A549 treated with CORT108297 at 1 μM for 4 hours (cell line): ENCODE measurements at places on chromosomes 6 and 20. TPM values are rescaled to one million over a fixed set of nuclear protein-coding genes. Genes with fewer than 3 reads are reported as not detected.

The OR5V1 gene
- not detected in 5 replicates for total RNA-seq

The IL20RA gene
- 0.02 TPM in 1 of 5 replicates, not detected in the others for total RNA-seq

The PCNA gene
- 396 to 435 TPM (median 412 TPM) in 5 replicates for total RNA-seq

The POPDC3 gene
- total RNA-seq, result 26.4 to 30.2 TPM (median 28.2 TPM) in 5 replicates

The ATRN gene
- total RNA-seq, result 19.3 to 28.2 TPM (median 25.5 TPM) in 5 replicates

The ARFGAP1 gene
- 55.7 to 101 TPM (median 92.1 TPM) in 5 replicates for total RNA-seq

The VSTM2L gene
- total RNA-seq, result 5.8 to 10.5 TPM (median 8.8 TPM) in 5 replicates

The KCNB1 gene
- 0.16 to 0.42 TPM (median 0.25 TPM) in 5 replicates for total RNA-seq

The TREML2 gene
- not detected in 5 replicates for total RNA-seq

The SPATA2 gene
- total RNA-seq, result 7.0 to 10.1 TPM (median 8.5 TPM) in 5 replicates

The C6orf89 gene
- total RNA-seq, result 14.8 to 18.8 TPM (median 16.5 TPM) in 5 replicates

The TSHZ2 gene
- total RNA-seq, result not detected in 5 replicates

The MYB gene
- total RNA-seq, result 0.49 to 1.1 TPM (median 0.89 TPM) in 5 replicates

The PDE7B gene
- total RNA-seq, result 0.89 to 1.5 TPM (median 1.3 TPM) in 5 replicates

The PGC gene
- 0.09 TPM in 1 of 5 replicates, not detected in the others for total RNA-seq

The SLC17A1 gene
- 0.10 TPM in 1 of 5 replicates, not detected in the others for total RNA-seq

The CST5 gene
- total RNA-seq, result not detected in 5 replicates

The NKAPL gene
- not detected in 5 replicates for total RNA-seq

The PNRC1 gene
- total RNA-seq, result 19.0 to 29.5 TPM (median 27.4 TPM) in 5 replicates

The DPPA5 gene
- total RNA-seq, result not detected in 5 replicates

The CRISP2 gene
- not detected in 5 replicates for total RNA-seq

The LAMA5 gene
- total RNA-seq, result 230 to 491 TPM (median 415 TPM) in 5 replicates

The TMEM30A gene
- total RNA-seq, result 34.2 to 46.9 TPM (median 43.3 TPM) in 5 replicates

The POM121L2 gene
- total RNA-seq, result 0.02 to 0.04 TPM in 2 of 5 replicates, not detected in the others

The PLA2G7 gene
- 0.06 TPM in 1 of 5 replicates, not detected in the others for total RNA-seq

The APCDD1L gene
- 0.03 to 0.08 TPM (median 0.07 TPM) in 5 replicates for total RNA-seq

The LY6G5C gene
- total RNA-seq, result 1.1 to 2.0 TPM (median 1.6 TPM) in 5 replicates

The FOXA2 gene
- 11.8 to 19.7 TPM (median 17.7 TPM) in 5 replicates for total RNA-seq

The AFDN gene
- 15.2 to 22.7 TPM (median 19.7 TPM) in 5 replicates for total RNA-seq

The EYA2 gene
- total RNA-seq, result 2.0 to 3.3 TPM (median 2.9 TPM) in 5 replicates

The MUC21 gene
- total RNA-seq, result not detected in 5 replicates

The SPDEF gene
- 1.4 to 2.4 TPM (median 1.9 TPM) in 5 replicates for total RNA-seq

The RFX6 gene
- 0.03 TPM in 1 of 5 replicates, not detected in the others for total RNA-seq

The ANGPT4 gene
- total RNA-seq, result 0.01 to 0.04 TPM (median 0.02 TPM) in 4 of 5 replicates, not detected in the other

The TEAD3 gene
- total RNA-seq, result 4.1 to 7.8 TPM (median 6.2 TPM) in 5 replicates

The BTNL2 gene
- total RNA-seq, result not detected in 5 replicates

The MYBL2 gene
- 71.5 to 82.4 TPM (median 76.0 TPM) in 5 replicates for total RNA-seq

The OGFR gene
- 38.6 to 50.9 TPM (median 47.4 TPM) in 5 replicates for total RNA-seq

The SEMG1 gene
- total RNA-seq, result not detected in 5 replicates

The XKR7 gene
- 0.02 TPM in 1 of 5 replicates, not detected in the others for total RNA-seq

The RSPH9 gene
- 0.12 to 0.29 TPM (median 0.17 TPM) in 5 replicates for total RNA-seq
